ENCODE measurements at places on chromosomes 1 and 21.

- no peak for DNase-seq
Observed at GRCh38 chr21:30880914-30881313, 466 bp downstream of the KRTAP11-1 start.

GRCh38 chr1:228782662-228783417, 47.6 kb downstream of the RHOU start:
- DNase-seq = no peak

GRCh38 chr1:28890435-28890834, 23.9 kb upstream of the EPB41 start:
- no peak for DNase-seq

GRCh38 chr1:85836736-85837135, 128.5 kb upstream of the ZNHIT6 start:
- no peak for DNase-seq

DNA sequence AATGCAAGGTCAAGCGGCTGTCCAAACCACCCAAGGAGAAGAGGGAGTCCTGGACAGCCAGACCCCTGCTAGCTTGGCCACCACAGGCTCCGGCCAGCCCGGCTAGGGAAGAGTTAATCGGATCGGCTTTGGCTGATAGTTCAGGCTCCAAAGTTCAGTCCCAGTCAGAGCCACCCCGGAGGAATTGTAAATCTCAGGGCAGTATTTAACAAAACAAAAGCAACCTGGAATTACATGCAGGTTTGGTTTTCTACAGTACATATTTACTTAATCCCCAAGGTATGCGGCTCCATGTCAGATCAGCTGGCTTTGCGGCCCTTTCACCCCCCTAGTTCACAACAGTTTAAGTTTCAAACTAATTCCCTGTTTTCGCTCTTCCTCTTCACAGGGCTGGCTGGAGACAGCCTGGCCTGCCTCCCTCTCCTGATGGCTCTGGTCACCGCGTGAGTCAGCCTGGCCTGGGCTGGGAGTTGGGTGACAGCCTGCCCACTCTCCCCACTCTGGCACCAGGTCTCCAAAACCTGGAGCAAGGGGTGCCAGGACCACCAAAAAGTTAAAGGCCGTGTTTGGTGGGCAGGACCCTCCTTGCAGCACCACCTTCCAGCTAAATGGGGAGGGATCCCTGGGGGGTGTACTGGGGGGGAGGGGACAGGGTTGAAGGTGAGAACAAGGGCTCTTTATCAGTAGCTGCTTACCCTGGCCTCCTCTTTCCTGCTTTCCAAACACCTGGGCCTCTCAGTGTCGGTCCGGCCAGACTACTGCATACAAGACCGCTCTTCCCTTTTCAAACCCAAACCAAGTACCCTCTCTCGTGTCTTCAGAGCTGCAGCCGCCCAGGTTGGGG, 1.9 kb downstream of the DHRS3 start:
- DNase-seq = no peak

DNA sequence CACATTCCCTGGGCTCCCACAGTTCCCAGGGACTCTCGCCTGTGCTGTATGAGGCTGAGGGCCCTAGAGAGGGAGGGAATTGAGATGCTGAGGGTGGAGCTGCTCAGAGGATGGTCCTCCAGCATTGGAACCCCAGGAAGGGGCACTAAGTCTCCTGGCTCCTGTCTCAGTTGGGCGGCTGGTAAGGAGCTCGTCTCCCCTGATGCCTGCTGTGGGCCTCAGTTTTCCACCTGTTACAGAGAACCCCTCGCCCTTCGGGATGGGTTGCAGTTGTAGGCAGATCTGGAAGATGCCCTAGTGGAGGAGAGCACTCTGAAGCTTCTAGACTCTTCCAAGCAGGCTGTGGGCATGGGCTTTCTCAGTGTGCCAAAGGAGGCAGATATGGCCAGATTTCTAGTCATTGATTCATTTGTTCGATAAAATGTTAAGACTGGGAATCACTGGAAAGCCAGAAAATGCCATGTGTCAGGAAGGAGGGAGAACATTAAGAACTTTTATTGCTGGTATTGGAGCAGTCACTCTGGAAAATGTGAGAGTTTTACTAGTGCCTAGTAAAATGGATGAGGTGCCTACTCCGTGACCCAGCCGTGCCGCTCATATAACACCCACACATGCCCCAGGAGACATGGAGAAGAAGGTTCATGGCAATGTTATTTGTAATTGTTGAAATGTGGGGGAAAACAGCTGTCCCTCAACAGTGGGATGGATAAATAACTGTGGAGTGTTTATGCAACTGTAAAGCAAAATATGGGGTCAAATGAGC, 828 bp upstream of the MYBPH start:
- DNase-seq = no peak

DNA sequence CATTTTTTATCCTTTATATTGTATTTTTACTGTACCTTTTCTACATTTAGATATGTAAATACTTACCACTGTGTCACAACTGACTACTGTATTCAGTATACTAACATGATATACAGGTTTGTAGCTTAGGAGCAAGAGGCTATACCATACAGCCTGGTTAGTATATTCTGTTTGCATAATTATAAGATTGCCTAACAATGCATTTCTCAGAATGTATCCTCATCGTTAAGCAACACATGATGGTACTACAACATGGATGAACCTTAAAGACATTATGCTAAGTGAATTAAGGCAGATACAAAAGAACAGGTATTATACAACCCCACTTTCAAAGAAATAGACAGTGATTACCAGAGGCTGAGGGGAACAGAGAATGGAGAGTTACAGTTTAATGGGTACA, 62.7 kb downstream of the RUSC1 start:
- no peak for DNase-seq

- peak; percentile 71 for DNase-seq
Observed at GRCh38 chr1:244271691-244272308, 179.9 kb downstream of the ADSS2 start.

Measured in mesenteric fat pad (tissue), 1 donor.